ENCODE measurements at places on chromosomes 13 and 19.
A peak's percentile ranks its signal among the peaks of the same experiment; 100 is the strongest.

DNA sequence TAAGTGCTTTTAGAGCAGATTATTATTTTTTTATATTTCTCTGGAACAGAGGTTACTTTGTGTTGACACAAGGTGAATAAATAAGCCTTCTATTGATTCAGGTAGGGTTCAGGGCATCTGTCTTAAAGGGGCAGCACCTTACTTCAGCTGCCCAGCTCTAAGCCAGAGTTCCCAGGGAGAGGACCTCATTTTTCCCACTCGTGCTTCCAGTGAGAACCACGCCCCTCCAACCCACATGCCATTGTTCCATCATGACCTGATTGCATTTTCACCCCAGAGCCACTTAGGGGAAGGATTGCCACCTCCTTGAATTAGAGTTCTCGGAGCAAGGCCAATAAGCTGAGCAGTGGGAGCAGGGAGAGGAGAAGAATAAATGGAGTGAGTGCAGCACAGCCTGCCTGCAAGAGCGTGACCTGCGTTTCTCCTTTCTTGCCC lies 104.3 kb upstream of the FRY start:
- no peak for DNase-seq

GRCh38 chr19:3113100-3114017 lies 19.2 kb downstream of the GNA11 start:
- DNase-seq: no peak

DNA sequence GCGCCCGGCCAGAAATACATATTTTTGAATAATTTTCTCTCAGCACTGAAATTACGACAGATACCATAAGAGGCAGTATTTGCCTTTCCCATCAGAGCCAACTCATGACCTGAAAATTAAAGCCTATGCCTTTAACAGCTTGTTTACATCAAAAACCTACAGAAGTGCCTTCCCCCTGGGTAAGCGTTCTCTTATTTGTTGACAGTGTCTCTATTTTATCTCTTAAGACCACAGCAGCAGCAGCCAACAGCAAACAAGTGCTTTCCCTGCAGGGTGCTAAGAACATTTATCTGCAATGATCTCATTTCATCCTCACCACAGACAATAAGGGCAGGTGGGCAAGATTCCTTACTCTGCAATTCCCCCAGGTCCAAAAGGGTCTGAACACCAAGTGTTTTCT lies 6.0 kb downstream of the AKAP8L start:
- no peak for DNase-seq

- DNase-seq: peak; percentile 73
These were observed 1124.2 kb downstream of the SLITRK1 start for GRCh38 chr13:82758044-82758443.

DNA sequence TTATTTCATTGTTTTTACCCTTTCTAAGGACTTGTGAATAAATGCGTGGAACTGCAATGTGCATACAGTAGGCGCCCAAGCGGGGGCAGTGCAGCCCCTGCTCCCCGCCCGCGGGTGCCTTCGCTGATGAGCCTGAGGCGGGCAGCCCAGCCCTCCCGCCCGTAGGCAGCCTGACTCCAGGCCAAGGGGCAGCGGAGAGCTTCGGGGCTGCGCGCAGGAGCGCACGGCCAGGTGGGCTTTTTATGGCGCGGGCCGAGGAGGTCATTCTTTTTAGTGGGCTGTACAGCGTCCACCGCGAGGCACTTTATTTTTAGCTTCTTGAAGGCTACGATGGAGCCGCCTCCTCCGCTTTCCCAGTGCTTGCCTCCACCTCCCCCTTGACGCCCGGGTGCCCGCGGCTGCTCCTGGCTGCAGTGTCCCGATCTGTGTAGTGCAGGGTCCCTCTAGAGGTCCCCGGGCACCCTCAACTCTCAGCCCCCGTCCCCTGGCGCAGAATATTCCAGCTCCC lies 60.5 kb downstream of the CCNE1 start:
- no peak for DNase-seq

All from iPS DF 19.7 (cell line).